ENCODE measurements at places on chromosomes 3 and 15.

DNA sequence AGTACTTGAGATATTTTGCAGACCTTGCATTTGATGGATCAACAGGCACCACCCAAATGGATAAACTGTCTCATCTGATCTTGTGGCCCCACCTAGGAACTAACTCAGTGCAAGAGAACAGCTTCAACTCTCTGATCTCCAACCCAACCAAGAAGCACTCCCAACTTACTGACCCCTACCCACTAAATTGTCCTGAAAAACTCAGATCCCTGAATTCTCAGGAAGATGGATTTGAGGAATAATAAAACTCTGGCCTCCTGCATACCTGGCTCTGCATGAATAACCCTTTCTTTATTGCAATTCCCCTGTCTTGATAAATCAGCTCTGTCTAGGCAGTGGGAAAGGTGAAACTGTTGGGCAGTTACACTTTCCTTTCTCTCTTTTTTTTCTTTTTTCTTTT is 247.9 kb downstream of the ZPLD1 start:
- DNase-seq = no peak

DNA sequence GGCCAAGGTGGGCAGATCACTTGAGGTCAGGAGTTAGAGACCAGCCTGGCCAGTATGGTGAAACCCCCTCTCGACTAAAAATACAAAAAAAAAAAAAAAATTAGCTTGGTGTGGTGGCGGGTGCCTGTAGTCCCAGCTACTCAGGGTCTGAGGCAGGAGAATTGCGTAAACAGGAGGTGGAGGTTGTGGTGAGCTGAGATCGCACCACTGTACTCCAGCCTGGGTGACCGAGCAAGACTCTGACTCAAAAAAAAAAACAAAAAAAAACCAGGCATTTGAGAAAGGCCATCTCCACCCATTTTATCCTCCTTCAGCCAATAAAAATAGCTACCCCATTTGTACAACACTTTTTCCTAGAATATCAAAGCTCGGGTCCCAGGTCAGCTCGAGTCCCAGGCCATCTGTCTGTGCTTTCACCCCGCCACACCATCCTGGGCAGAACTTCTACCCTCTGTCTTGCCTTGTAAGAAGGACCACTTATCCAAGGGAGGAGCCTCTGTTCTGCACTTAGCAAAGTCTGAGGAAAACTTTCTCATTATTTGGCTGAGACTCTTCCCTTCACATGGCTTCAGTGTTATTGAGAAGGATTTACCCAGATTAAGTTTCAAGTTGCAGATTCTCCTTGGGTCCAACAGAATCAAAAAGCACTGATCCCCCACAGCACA is 99.1 kb downstream of the MESD start:
- no peak for DNase-seq

DNA sequence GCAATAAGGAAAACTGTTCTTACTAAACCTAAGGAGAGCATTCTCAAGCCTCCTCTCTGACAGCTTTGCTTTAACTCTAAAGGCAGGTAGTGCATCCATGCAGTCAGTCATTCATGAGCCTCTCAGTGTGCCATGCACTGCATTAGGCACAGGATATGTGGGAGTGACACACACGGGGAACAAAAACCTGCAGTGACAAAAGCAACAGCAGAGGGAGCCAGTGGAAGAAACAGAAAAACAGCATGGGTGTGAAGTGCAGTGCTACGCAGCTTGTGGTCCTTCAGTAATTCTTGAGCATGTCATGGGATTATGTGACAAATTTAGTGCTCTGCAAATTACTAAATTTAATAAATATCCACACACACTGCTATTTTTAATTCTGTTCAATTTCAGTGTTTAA is 230.7 kb downstream of the BBX start:
- no peak for DNase-seq

DNA sequence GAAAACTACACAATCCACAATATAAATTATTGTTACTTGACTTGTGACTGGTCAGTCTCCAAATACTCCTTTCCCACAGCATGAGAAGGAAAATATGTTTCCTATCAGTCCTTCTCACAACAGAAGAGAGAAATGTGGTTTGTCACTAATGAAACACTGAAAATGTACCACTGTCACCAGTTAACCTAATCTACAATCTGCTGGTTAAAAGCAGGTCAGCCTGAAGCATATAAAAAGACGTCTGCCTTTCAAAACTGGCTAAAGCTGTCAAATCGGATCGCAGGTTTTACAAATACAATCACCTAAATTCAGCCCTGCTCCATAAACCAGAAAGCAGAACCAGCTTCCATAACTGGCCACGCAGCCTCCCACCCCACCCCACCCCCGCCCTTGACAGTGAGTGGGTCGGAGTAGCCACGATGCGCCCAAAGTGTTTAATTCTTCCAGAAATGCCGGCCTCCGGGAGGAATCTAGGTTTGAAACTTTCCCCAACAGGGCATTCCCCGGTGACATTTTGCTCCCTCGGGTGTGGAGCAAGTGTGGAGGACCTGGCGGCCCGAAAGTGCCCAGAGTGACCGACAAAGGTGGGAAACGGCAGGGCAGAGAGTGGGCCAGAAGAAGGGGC is 682 bp downstream of the ETFA start:
- DNase-seq = no peak
